ENCODE measurements at places on chromosomes 1 and 21. TPM values are rescaled to one million over a fixed set of nuclear protein-coding genes. Genes with fewer than 3 reads are reported as not detected.

The GNG12 gene
- total RNA-seq: 0.43 TPM

The EDARADD gene
- total RNA-seq: 4.8 TPM

The NBPF3 gene
- total RNA-seq: 4.0 TPM

The VHLL gene
- total RNA-seq: not detected

The DDR2 gene
- 8.4 TPM for total RNA-seq

The SPATA1 gene
- 2.4 TPM for total RNA-seq

DNA sequence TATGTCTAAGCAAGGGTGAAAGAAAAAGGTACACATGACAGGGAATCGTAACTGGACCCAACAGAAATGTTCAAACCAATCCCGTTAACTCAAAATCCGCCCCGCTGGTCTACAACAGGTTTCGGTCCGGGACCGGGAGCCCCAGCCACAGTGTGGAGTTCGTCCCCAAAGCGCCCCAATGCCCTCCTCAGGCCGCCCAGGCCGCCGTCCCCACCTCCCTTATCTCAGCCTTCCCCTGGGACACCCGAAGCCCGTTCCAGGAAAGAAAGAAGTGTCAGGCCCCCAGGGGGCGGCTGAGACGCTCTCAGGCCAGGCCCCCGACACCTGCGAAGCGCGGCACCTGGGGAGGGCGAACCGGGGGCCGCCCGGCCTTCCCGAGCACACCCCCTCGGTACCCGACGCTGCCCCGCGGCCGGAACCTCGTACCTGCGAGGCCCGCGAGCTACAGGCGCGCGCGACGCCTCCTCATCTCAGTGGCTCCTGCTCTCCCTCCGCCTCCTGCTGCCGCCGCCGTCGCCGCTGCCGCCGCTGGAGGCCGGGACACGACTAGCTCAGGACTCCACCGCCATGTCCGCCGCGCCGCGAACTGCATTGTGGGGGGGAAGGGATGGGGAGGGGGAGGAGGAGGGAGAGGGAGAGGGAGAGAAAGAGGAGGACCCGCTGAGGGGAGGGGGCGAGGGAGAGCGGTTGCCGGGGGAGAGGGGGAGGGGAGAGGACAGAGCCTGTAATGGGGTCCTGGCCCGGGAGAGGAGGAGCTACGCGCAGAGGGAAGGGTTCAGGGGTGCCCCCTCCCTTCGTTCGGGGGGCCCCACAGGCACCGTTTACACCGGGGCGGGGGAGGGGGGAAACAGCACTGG lies at the start of gene TUT4:
TSS of gene TUT4 (minus strand) at position 588 of the 857 bp plus-strand sequence. CDS start 26,812 bp downstream, outside the sequence.
- DNase-seq: no peak

- DNase-seq: no peak
Observed at GRCh38 chr1:154221278-154222001, 685 bp downstream of the UBAP2L start.

DNA sequence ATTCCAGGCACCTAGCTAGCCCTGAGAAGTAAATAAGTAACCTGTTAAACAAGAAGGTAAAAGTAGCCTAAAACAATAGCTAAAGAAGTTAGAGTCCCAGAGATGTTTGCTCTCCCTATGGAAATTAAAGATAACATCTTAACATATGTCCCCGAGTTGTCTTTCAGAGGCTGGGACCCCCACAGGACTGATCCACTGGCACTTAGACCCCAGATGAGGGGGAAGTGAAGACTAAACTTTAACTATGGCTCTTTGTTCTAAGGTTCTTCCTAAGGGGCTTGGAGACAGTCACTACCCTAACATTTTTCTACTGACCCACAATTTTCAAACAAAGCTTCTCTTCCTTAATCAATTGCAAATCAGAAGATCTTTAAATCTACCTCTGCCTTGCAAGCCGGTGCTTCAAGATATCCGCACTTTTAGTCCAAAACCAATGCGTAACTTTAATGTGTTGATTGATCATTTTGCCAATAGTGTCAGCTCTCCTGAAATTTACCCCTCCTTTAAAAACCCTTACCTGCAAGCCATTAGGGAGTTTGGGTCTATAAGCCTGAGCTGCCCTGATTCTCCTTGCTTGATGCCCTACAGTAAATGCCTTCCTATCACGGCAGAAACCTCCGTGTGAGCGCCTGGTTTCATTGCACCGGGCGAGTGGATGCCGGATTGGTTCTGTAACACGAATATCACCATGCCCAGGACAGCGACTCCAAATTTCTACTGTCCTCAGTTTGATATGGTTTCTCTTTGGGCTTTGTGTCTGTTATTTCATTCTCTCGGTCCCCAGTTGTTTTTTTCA lies 404.4 kb downstream of the SIPA1L2 start:
- DNase-seq: no peak

GRCh38 chr1:205626216-205626615 lies 5.6 kb downstream of the ELK4 start:
- DNase-seq: no peak

- DNase-seq: no peak
Observed at GRCh38 chr1:20474333-20474975, 11.6 kb downstream of the CAMK2N1 start.

- no peak for DNase-seq
Observed at GRCh38 chr1:180928331-180929230, 15.9 kb downstream of the KIAA1614 start.

DNA sequence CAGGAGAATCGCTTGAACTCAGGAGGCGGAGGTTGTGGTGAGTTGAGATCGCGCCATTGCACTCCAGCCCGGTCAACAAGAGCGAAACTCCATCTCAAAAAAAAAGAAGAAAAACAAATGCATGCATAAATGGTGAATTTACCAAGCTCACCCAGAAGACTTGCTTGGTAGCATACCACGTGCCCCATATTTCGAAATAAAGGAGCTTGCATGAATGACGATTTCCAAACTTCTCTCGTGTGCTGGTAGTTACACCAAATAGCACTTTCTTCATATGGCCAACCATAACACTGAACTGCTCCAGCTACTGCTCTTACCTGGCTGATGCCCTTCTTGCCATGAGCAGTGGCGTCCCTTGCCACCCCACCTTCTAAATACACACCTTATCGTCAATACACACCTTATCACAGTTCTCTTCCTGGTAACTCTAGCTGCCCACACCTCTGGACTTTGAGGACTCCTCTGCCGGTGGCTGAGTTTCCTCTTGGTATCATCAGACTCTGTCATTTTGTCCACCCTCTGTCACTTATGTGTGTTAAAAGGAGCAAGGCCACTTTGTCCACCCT lies 2.8 kb downstream of the DOP1B start:
- no peak for DNase-seq

GRCh38 chr1:226882631-226883409 lies 12.4 kb downstream of the PSEN2 start:
- DNase-seq: peak; percentile 86

- DNase-seq: no peak
Observed at GRCh38 chr21:41612674-41613532, 104.9 kb upstream of the TMPRSS2 start.

DNA sequence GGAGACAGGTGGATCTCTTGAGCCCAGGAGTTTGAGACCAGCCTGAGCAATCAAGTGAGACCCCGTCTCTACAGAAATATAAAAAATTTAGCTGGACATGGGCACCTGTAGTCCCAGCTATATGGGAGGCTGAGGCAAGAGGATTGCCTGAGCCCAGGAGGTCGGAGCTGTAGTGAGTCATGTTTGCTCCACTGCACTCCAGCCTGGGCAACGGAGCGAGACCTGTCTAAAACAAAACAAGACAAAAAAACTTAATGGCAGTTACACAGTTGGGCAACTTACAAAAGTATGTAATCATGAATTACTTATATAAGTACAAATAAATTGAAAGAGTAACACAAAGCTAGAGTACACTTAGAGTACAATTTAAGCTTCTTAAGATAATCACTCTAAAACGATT lies 25.2 kb downstream of the RC3H1 start:
- no peak for DNase-seq

DNA sequence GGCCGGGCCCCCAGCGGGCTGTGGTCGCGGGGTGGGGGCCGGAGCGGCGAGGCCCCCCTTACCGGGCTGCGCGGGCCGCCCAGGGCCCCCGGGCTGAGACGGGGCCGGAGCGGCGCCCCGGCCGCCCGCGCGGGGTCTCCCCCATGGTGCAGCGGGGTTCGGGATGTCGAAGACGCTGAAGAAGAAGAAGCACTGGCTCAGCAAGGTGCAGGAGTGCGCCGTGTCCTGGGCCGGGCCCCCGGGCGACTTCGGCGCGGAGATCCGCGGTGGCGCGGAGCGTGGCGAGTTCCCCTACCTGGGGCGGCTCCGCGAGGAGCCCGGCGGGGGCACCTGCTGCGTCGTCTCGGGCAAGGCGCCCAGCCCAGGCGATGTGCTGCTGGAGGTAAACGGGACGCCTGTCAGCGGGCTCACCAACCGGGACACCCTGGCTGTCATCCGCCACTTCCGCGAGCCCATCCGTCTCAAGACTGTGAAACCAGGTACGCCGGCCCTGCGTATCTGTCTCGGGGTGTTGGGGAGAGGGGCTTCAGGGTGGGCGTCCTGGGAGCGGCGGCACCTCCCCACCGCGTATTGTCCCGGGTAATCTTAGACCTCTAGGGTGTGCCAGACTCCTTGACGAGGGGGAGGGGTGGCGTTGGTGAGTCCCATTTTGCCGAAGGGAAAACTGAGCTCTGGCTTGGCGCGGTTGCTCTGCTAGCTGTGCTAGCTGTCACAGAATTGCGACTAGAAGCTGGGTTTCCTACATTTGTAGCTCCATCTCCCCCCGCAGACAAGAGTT lies 745 bp downstream of the MAGI3 start:
- DNase-seq: no peak

GRCh38 chr1:226027538-226028217 lies 28.5 kb upstream of the SDE2 start:
- no peak for DNase-seq

- DNase-seq: no peak
Observed at GRCh38 chr1:184770181-184770979, 15.7 kb upstream of the EDEM3 start.

DNA sequence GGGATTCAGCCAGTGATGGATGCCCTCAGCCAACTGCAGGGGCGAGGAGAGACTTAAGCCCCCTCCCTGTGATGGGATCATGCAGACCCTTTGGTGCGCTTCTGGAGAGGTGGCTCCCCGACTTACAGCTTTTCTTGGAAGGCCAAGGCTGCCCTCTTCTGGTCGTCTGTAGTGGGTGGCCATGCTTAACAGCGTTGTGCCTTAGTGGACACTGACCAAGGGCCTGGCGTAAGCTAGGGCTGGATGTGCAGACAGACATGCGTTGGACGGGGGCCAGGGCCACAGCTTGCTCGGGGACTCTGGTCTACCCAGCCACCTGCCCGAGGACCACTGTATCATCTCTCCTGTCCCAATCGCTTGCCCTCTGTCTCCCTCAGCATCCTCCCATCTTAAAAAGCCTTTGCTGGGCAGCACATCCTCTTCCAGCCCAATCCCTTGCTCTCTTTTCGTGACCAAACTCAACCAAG lies 5.5 kb downstream of the AZIN2 start:
- peak; percentile 5 for DNase-seq

DNA sequence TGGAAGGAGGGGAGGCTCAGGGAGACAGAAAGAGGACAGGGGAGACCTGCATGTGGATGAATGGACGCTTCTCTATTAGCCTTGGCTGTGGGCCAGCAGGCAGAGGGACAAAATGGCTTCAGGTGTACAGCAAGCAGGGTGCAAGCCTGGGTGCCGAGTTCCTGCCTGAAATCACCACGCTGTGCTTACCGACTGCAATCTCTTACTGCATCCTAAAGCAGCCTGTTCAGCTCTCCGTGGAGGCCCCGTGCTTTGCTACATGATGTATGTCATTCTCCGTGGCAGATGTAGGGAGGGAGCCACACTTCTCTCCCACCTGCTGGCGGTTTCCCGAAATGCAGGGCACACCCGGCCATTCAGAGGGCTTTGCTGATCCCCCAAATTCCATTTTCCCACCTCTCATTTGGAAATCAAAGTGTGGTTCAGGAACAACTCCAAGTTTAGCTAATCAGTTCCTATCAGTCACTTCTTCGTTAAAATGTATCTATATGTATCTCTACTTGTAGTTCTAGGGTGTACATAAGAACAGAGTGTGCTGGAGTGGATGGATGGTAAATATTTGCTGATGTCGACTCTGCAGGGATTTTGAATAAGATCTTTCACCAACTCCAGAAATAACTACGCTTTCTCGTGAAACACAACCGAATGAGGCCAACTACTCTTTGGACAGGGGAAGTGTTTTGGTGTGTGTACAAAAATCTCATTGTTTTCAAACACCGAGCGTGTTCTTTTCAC lies 122.3 kb upstream of the BACE2 start:
- no peak for DNase-seq

DNA sequence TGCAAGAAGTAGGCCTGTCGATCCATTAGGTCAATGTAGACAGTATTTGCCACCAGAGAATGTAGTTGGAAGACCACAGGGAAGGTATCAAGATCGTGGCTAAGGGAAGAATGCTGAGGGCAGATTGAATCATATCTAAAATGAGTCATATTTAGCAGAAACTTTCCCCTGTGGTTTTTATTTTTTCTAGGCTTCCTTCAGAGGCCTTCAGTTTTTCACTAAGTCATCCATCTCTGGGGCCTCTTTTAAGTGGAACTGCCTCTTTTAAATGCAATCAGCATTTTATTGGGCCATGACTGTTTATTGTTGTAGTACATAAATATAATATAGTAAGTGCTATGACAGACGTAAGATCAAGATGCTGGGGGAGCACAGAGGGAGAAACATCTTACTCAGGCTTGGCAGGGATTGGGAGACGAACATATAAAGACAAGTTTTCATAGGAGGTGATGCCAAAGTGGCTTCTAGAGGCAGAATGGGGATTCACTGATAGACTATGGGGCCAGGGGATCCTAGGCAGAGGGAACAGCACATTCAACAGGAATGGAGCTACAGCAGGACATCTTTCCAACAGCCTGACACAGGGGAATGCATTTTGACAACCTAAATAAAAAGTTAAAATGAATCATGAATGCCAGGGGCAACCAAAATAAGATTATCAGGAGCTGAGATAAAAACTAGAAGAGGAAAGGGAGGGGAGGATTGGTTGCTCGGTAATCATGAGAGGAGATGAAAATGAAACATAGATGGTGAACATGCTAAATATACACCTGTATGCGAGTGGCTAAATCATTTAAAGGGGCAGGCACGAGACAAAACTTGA lies 20.1 kb downstream of the UBE2U start:
- peak; percentile 19 for DNase-seq

DNA sequence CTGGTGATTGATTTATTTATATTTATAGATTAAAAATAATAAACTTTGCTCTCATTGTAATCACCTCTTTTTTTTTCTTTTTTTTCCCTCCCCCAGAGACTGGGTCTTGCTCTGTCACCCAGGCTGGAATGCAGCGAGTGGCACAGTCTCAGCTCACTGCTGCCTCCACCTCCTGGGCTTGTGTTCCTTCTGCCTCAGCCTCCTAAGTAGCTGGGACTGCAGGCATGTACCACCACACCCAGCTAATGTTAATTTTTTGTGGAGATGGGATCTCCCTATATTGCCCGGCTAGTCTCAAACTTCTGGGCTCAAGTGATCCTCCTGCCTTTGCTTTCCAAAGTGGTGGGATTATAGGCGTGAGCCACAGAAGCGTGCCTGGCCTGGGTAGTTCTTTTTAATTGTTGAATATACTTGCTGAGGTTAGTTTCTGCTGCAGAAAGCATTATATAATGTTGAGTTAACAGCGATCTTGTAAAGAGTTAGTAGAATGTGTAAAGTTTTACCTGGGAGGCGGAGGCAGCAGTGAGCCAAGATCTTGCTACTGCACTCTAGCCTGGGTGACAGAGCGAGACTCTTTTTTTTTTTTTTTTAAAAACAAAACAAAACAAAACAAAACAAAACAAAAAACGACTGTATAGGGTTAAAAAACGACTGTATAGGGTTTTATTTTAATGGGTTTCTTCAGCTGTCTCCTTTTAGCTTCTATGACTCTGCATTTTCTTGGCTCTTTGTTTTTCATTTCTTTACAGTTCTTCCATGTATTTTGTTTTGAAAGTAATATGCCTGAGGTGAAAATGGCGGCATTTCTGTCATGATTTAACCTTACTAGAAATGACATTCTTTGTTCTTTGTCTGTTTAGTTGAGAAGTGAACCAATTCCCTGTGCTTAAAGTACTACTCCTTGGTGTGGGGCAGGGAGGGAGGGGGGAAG lies 82.7 kb downstream of the CAMTA1 start:
- no peak for DNase-seq
